ENCODE measurements at places on chromosomes 7 and 10. TPM values are rescaled to one million over a fixed set of nuclear protein-coding genes. Genes with fewer than 3 reads are reported as not detected.

The CREB5 gene
- total RNA-seq: 10.2 TPM

The ENKUR gene
- 3.2 TPM for total RNA-seq

- DNase-seq: no peak
Observed at GRCh38 chr10:88833723-88834122, 17.9 kb downstream of the ANKRD22 start.

DNA sequence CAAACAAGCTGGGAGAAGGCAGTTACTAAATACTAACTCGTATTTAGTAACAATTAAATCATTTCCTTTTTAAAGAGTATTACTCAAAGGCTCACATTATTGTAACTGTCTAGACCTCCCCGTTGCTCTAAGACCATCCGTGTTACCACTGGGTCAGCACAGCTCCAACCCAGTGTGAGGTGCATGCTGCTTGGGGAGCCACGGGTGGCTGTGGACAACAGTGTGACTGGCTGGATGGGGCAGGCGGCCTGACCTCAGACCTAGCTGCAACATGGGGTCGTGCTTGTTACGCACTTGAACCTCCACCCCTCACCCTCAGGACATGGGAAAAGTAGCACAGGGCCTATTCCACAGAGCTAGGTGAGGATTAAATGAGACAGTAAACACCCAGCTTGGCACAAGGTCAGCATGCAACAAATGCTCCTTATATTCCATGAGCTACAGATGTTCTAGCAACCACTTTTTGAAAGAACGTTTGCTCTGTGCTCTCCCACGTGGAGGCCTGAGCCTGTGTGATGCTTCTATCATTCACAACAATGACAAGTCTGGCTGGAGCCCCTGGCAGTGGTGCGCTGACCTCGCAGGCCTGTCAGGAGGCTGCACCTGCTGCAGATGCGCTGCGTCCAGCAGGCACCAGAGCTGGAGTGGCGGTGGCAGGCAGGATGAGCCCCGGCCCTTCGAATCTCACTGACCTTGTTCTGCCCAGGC, 135.7 kb downstream of the PKD1L1 start:
- no peak for DNase-seq

DNA sequence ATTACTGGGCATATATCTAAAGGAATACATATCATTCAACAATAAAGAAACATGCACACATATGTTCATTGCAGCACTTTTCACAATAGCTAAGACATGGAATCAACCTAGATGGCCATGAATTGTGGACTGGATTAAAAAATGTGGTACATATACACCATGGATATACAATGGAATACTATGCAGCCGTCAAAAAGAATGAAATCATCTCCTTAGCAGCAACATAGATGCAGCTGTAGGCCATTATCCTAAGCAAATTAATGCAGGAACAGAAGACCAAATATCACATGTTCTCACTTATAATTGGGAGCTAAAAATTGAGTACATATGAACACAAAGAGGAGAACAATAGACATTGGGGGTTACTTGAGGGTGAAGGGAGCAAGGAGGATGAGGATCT, 175.6 kb downstream of the POLR1F start:
- DNase-seq: no peak

GRCh38 chr7:72492461-72493065, 80.4 kb upstream of the CALN1 start:
- DNase-seq: no peak

All from chondrocyte (in vitro differentiated cells).